Cardiac muscle cell (in vitro differentiated cells and primary cell): ENCODE measurements at places on chromosomes 3 and 15.

GRCh38 chr3:114646526-114646925 is 352.7 kb downstream of the TIGIT start:
- no peak for DNase-seq

DNA sequence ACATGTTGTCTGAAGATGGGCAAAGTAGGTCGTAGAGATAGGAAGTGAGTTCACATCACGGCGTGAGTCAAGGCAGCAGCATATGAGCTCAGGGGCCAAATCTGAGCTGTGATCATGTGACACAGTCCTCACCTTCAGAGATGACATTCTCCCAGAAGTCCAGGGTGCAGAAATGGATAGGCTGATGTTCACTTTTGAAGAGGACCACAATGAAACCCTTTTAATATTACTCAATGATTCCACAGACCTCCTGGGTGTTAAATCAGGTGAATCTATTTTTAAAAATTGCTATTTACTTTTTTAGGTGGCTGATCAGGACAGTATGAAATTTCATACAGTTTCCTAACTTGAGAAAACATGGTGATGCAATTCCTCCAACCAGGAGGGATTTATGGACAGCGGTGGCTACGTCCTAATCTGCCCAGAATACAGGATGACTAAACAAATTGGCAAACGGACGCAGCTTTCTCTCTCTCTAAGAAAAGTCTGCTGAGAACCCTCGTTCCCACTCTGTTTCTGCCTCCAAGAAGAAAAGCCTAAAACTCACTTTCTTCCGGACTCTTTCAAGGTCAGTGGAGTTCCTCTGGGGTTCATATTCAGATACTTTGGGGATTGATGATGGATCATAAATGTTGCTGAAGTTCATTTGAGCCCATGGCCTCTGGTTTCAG is 34.4 kb downstream of the B3GNT5 start:
- no peak for DNase-seq

DNA sequence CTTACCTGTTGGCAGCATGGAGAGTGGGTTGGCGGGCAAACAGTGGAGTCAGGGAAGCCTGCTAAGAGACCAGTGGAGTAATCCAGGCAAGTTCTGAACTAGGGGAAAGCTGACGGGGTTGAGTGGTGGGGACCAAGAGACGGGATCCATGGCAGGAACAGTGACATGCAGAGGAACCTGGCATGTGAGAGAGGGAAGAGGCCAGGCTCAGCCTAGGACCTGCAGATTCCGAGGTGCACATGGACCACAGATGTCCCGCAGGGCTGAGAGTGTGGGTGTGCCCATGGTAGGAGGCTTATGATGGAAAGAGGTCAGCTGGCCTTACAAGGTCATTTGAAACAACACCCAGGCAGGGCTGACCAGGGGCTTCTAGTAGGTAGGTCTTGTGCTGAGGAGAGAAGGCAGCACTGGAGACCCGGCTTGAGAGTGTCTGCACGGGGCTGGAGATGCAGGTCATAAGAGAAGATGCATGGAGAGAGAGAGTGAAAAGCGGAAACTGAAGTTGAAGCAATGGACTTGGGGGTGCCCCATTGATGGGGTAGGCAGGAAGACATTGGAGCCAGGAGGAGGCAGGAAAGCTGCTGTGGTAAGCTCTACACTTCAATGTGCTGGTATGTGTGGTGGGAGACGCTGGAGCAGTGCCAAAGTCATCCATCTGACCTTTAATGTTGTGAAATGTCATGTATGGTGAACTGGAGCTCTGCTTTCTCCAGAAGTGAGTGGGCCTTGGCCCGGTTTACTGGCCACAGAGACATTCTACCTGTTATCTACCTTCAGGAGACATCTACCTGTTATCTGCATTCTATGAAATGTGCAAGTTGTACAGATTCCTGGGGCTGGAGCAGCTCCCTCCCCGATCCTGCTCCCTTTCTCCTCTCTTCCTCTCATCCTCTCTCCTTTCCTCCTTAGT is 4.6 kb downstream of the SPSB4 start:
- DNase-seq, result no peak

- DNase-seq, result no peak
These were observed 119.2 kb downstream of the FBLN2 start for GRCh38 chr3:13668136-13668535.

DNA sequence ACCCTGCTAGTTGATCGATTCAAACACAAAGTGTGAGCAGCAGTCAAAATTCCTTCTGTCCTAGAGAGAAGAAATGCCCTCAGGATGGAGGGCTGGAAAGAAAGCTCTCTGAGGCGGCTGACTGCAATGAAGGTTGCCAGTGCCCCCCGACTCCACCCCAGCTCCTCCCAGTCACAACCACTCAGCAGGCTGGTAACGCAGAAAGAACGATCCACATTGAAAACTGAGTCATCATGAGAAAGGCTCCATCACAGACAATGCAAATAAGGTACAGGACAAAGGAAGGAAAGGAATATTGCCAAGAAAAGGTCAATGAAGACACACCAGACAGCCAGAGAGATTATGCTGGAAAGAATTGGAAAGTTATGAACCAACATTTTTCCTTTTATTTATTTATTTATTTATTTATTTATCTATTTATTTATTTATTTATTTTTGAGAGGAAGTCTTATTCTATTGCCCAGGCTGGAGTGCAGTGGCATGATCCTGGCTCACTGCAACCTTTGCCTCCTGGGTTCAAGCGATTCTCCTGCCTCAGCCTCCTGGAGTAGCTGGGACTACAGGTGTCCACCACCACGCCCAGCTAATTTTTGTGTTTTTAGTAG is 17.4 kb upstream of the VGLL4 start:
- DNase-seq, result no peak

DNA sequence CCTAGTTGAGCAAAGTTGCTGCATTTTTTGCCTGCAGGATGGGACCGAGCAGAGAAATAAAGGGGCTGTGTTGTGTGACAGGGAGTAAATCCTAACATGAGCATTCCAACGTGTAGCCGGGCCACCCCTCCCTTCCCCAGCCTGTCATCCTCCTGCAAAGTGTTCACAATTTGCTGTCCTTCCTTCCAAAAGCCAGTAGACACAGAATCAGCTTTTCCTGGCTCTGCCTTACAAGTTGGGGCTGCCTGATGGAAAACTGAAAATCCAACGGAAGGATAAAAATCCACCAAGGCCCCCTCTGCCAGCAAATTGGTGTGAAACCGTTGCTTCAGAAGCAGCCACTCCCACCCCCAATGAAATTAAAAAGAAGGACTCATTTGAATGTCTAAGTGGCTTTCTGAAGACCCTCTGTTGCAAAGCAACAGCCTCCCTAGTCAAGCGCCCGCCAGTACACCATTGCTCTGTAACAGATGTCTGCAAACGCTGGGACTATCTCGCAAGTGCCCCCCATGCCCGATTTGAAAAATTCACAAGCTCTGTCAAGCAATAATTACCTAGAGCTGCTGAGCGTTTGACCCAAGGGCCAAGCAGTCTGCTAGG is 665 bp downstream of the FRMD4B start:
- DNase-seq, result no peak

- peak; percentile 83 for DNase-seq
These were observed 106.7 kb downstream of the DPH6 start for GRCh38 chr15:35439291-35439690.

DNA sequence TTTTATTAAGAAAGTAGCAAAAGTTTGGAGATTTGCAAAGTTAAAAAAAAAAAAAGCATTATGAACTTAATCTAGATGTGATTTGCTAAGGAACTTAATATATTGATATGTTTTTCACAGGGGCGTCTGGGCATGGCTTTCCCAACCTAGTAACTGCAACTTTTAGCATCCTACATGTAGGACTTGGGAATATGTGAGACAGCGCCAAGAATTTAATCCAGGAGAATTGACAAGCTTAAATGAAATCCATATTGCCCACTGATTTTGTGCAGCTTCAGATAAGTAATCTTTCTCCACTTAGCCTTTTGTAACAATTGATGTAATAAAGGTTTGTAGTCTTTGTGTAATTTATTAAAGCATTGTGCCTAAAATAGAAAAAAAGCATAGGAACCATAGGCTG is 982 bp upstream of the GABPB1 start:
- DNase-seq, result peak; percentile 32

DNA sequence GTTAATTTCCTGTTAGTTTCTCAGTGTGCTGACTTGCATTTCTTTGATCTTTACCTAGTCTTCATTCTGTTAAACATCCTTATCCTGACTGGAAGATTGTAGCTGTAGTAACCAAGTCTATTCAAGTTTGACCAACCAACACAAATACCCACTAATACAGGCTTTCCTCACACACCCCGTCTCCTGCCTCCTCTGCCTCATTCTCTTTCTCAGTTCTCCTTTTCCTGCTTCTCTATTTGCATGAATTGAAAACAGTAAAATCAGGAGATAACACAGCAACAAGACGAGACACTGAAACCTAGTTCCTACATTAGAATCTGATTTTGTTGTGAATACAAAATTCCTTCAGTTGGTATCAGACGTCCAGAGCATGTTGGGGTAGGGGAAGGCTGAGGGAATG is 116.9 kb upstream of the ARPP21 start:
- DNase-seq, result no peak

- no peak for DNase-seq
These were observed 73.2 kb upstream of the CTXND1 start for GRCh38 chr15:80325206-80325605.

DNA sequence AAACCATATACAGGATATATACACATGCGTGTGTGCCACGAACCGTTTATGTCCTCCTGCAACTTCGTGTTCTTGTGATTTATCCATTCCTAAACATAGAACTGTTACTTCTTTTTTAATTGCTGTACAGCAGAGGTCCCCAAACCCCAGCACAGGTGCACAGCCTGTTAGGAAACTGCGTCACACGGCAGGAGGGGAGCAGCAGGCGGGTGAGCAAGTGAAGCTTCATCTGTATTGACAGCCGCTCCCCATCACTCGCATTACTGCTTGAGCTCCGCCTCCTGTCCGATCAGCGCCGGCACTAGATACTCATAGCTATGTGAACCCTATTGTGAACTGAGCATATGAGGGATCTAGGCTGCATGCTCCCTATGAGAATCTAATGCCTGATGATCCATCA is 34.9 kb upstream of the NRROS start:
- DNase-seq, result no peak

- peak; percentile 63 for DNase-seq
These were observed 53.9 kb upstream of the ZBED2 start for GRCh38 chr3:111648991-111649579.

GRCh38 chr3:42772670-42773408 is at the start of gene CCDC13:
CCDC13 (minus strand) TSS chr3:42773253; CDS start chr3:42758345, 14,908 bp downstream.
- peak; percentile 96 for DNase-seq

DNA sequence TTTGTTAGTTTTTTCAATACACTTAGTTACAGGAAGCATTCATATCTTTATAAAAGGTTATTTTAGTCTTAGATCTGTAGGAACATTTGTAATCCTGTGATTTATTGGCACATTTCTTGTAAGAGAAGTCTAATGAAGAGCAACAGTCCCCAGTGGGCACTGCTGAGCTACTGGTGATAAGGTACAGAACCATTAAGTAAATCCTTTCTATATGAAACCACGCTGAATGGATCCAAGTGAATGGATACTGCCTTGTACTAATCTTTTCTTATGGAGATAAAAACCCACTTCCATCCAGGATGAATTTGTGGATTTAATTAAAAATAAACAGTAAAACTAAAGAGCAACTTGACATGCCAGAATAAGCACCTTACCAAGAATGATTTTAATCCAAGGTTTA is 64.0 kb downstream of the SHQ1 start:
- DNase-seq, result no peak

- DNase-seq, result no peak
These were observed 3.4 kb downstream of the TMCC1 start for GRCh38 chr3:129890125-129890524.

- DNase-seq, result no peak
These were observed 148.6 kb downstream of the SHQ1 start for GRCh38 chr3:72699631-72700030.

GRCh38 chr3:62529230-62529629 is 155.9 kb upstream of the FEZF2 start:
- peak; percentile 90 for DNase-seq

- DNase-seq, result peak; percentile 88
These were observed 49.4 kb upstream of the ACVR2B start for GRCh38 chr3:38404286-38404685.

DNA sequence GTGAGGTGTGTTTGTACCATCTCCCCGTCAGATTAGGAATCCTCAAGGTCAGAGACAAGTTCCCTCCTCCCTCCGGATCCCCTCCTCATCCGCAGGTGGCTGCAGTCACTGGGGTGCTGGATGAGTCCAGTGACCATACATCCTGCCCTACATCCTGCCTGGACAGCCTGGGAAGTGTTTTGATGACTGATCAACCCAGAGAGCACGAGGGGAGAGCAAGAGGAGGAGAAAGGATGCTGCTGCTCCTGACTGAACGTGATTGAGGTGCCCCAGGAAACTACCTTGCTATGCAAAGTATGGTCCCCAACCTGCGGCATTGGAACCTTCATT is 65.1 kb downstream of the SLC12A8 start:
- DNase-seq, result no peak

DNA sequence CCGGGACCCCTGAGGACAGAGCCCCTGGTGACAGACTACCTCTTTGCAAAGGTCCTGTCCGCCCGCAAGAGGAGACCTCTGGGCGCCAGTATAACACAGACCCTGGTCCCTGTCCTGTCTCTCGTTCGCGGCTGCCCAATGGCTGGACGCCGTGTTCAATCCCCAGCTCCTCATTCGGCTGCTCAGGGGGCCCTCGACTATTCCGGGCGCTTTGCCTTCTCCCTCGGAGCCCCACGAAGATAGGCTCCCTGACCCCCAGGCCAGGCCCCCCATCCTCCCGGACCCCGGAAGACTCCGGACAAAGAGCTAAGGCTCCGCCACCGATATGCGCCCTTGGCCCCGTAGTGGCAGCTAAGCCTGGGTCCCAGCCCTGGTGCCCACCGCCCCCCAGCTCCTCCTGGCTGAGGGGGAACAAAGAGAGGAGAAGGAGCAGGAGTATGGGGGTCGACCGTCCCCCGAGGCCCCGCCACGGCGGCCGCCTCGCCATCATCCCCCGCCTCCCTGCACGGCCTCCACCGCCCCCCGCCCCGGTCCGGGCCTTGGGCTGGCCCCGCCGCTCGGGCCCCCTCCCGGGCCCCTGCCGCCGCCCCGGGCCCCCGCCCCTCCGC is 437 bp downstream of the CELSR3 start:
- no peak for DNase-seq

DNA sequence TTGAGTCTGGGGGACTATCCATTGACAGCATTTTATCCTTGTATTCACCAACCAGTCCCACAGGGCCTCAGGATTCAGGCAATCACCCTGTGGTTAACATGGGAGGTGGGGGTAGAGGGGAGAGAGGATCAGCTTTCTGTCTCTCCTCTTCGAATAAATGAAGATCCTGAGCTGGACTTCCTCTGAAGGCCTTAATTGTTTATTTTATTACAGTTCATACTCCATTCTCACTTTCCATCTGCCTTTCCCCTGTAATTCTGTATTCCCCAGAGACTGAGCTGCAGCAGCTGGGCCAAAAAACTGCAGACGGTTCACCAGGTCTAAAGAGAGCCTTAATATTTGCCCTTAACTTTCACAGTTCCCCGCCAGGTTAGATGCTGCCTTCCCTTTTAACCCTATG is 11.9 kb downstream of the TAGLN3 start:
- peak; percentile 36 for DNase-seq

GRCh38 chr3:78707609-78708008 is 1060.2 kb downstream of the ROBO1 start:
- DNase-seq, result no peak

DNA sequence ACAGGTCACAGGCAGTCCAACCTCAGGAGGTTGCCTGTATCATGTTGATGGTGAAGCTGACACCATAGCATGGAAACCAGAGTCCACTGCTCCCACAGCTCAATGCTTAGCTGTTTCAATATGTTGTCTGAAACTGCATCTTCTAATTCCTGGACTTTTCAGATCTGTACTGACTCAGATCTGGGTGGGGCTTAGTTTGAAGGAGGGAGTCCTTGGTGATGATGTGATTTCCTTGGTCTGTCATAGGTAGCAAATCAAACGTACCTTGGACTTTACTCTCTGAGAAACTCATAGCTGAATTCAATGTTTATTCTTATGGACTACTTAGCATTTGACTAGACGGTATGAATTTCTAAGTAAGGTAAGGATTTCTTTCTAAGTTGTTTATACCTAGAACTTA is at the start of gene HHLA2:
Gene HHLA2, plus strand, starts transcription at position 310 of the 400 bp plus-strand sequence. CDS start 55,266 bp downstream, outside the sequence.
- no peak for DNase-seq
